ENCODE measurements at places on chromosomes 7 and 10.

DNA sequence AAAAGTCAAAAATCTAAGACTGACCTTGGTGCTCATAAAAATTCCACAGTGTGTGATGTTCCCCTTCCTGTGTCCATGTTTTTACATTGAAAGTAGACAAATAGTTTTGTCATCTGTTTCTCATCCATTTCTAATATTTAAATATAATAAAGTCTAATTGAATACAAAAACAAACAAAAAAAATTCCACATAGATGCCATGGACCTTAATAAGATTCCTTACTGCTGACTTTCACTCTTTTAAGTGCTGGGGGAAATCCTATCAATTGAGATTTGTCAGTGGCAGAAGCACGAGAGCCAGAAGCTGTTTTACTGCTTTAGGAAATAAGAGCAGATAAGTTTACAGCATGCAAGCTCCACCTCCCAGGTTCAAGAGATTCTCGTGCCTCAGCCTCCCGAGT lies 310.0 kb downstream of the ABCA13 start:
- DNase-seq: no peak

- no peak for DNase-seq
Observed at GRCh38 chr10:66819691-66820090, 106.1 kb upstream of the LRRTM3 start.

DNA sequence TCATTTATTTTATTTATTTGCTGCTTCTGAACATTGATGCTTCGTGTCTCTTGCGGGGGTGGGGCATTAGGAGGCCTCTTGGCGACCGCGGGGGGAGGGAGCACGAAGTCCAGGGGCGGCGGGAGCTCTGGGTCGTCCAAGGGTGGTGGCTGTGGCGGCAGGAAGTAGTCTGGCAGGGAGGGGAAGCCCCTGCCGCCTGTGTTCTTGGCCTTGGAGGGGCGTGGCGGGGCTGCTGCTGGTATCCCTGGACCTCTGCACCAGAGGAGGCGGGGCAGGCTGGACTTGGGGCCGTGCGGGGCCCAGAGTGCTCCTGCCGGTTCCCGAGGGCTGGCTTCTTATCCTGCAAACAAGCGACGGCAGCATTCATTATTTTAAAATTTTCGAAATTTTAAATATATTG lies 70.5 kb upstream of the ABI1 start:
- DNase-seq: no peak

- no peak for DNase-seq
Observed at GRCh38 chr7:96287132-96287531, 34.8 kb downstream of the SLC25A13 start.

GRCh38 chr10:78600121-78600665 lies 468.6 kb upstream of the ZMIZ1 start:
- DNase-seq: no peak

DNA sequence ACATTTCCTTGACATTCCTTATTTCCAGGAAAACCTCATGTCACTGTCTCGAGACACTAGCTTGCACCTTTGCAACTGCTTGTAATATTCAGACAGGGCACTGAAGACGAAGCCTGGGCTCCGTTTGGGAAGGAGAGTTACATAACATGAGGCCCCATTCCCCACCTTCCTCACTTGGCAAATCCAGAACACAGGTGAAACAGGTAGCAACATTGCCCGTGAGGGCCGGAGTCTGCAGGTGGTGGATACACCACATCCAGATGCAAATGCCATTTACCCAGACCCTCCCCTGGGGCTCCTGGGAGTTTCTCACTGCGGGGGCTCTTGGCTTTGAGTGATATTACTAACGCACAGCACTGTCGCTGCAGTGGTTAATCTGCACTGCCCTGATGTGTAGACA lies 491.0 kb downstream of the PTPRN2 start:
- DNase-seq: no peak

GRCh38 chr7:151427705-151428377 lies 12.1 kb downstream of the CRYGN start:
- DNase-seq: no peak

- DNase-seq: no peak
Observed at GRCh38 chr7:70645876-70646351, 486.0 kb upstream of the GALNT17 start.

GRCh38 chr10:104608091-104608828 lies 32.8 kb upstream of the SORCS3 start:
- DNase-seq: no peak

DNA sequence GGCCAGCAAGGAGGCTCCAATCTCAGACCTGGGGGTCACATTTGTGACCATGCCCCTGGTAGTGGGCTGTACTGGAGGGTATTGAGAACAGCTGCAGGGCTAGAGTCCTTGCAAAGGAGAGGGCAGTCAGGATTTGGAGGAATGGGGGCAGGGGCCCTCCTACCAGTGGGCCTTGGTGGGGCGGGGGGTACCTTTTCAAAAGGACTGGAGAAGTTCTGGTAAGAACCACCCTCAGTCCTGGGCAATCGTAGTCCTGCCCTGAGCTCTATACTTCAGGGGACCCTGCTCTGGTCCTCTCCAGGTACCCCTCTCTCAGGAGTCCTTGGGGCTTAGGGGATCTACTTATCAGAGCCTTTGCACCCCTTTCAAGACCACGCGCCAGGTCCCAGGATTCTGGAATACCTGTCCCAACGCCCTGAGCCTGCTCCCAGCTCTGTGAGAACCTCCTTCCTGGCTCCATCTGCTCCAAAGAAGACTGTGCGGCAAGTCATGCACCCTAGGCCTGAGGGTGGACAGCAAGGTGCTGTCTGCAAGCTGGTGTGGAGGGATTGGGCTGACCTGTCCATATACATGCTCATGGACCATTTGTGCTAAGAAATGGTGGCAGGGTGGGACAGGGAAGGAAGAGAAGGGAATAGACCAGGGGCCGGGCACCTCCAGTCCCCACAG lies 134.1 kb upstream of the EEPD1 start:
- no peak for DNase-seq

DNA sequence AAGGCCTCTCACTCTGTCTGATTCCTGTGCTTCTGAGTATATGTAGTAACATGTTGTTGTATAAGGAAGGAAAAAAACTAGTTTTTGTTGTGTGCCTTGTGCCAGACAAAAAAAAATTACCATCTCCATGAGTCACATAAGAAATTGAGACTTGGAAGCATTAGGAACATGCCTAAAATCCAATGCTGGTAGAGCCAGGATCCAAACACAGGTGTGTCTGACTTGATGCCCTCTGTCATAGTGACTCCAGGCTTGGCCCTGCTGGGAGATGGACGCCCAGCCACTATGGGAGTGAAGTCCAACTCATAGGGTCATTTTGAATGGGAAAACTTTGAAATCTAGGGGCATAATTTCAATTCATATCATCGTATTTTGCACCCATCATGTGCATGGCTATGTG lies 38.0 kb downstream of the PYROXD2 start:
- DNase-seq: no peak

DNA sequence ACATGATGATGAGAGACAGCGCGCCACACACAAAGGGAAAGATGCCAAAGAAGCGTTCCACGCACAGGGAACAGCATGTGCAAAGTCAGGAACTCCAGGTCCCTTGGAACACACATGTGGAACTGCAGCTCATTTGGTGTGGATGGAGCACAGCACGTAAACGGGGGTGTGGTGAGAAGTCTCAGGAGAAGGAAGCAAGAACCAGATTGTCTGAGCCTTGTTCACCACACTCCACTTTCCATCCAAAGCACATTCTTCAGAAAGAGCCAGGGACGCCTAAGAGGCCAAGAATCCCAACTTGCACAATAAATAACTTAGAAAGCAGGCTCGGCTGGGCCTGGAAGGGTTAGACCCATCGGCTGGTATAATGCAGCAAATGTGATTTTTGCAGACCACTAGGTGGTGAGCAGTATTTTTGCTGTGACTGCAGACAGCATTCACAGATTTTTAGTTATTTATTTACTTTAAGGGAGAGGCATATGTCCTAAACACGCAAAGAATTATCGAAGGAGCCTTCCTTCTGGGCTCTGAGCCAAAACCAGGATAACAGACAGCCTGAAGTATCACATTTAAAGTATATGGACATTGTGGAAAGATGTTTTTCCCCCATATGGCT lies 27.9 kb upstream of the ASCC1 start:
- no peak for DNase-seq

DNA sequence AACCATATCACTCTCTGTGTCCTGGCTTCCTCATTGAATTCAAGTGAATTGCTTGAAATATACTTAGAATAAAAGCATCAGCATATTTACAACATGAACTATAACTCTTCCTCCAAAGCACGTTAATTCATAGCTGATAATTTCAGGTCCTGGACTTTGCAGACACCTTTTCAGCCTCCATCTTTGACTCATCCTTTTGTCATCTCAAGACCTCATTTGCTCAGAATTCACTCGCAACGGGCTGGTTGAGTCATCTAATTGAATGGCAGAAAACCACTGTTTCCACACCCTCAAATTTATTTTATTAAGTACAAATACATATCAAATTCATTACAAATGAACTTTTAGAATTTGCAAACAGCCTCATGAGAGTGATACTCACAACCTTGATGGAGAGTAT lies 545.7 kb downstream of the GATA3 start:
- DNase-seq: no peak

GRCh38 chr10:130910848-130911247 lies 400.7 kb downstream of the TCERG1L start:
- DNase-seq: no peak
